ENCODE measurements at places on chromosomes 4 and X.

- DNase-seq = no peak
These were observed 78.9 kb upstream of the SLC4A4 start for GRCh38 chr4:71259911-71260331.

- no peak for DNase-seq
These were observed 239.0 kb downstream of the THOC2 start for GRCh38 chrX:123493857-123494256.

DNA sequence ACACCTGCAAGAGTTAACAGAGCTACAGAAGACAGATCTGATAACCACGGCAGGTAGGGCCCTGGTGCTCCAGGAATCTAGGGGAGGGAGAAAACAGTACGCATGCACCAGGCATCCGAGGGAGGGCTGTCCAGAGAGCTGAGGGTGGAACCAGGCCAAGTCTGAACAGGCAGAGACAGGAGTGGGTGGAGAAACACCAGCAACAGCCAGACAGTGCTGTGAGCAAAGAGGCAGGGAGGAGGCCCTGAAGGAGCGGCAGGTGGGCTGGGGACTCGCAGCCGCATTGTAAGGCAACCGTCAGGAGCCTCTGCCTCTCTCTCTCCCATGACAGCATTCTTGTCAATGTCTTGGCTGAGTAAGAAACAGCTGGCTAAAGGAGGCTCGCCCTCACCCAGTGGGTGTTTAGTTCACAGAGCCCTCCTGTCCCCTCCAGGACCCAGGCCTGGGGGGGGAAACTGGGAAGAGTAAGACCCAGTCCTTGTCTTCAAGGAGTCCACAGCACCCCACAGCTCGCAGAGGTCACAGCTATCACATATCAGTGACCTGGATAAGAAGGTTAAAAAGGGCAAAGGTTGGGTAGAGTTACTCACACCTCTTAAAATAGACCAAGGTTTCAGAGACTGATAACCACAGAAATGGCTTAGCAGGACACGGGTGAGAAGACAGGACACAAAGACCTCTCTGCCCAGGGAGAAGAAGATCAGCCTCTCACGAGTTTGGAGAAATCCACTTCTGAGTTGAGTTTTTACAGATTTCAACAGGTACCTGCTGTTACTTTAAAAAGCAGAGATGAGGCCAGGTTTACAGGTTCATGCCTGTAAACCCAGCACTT is 10.5 kb downstream of the ACSL1 start:
- no peak for DNase-seq

DNA sequence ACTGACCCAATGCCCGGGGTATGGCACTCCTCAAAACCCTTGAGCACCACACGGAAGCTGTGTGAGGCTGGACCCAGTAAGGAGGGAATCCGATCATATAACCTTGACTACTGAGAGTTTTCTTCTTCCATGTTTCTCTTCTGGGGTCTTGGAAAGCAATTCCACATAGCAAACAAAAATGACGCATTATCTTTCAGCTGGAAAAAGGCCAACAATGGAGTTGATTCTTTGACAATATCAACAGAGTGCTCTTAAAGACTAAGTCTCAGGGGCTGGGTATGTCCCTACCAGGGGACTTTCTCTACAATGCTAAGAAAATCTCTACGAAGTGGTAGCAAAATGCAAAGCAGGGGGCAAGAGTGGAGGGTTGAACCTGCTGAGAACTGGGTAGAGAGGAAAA is 188.6 kb downstream of the NSUN7 start:
- DNase-seq = no peak

DNA sequence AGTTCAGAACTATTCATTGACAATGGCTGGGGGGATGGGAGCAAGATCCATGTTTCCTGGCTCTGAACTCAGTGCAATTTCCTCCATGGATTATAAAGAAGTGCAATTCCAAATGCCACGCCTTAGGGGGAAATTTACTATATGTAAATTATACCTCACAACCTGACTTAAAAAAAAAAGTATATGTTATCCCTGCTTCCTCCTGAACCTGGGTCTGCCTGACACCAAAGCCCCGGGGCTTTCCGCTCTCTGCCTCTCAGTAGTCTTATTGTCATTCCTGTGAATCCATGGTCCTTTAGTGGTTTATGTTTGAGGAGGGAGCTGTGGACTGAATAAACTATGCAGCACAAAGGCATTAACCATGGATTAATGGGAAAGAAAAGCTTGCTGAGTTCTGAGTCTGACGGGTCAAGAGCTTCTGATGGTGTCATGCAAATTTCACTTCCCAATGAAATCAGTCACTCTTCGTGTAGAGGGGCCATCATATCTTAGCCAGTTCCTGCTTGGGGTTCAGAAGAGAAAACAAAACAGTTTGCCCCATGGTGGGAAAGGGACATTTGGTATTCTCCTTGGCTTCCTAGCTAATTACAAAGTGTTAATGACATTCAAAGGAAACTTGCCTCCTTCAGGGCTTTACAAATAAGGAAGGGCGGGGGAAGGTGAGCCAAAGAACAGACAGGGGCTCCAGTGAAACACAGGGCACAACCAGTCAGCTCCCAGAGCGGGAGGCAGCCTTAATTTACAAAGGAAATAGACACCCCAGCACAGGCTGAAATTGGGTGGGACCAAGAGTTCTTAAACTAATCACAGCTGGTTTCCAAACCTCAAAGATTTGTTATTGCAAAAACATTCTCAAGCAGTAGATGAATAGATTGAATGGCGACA is 14.3 kb downstream of the FAM9C start:
- no peak for DNase-seq

- DNase-seq = no peak
These were observed at the start of gene CRMP1 for GRCh38 chr4:5893004-5893580. CRMP1 (minus strand) TSS chr4:5893086; CDS start chr4:5892969, 117 bp downstream.

GRCh38 chrX:32480019-32480418 is 731.3 kb downstream of the DMD start:
- no peak for DNase-seq

- no peak for DNase-seq
These were observed 110.3 kb upstream of the MAP3K15 start for GRCh38 chrX:19625612-19626011.

DNA sequence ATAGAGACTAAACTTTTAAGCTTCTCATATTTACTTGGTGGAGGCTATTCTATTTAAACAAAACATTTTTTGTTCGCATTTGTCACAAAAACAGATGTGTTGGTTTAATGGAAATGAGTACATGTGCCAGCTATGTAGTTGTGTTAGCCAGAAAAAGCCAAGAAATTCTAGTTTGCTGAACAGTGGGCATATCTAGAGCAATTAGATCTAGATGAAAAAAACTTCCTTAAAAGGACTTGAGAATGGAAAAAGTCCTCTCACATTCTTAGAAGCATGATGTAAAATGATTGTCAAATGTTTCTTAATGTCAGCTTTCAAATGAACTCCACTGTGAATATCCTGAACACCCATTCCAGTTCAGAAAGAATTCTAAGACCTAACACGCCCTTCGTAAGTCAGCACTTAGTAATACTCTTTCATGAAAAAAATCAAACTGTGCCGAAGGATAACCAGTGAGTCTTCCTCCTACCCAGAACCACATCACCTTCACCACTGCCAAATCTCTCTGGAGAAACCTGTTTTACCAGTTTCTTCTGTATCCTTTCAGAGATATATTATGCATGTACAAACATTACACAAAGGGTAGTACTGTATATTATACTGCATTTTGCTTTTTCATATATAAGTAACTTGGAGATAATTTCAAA is 28.2 kb downstream of the PHKA1 start:
- no peak for DNase-seq

DNA sequence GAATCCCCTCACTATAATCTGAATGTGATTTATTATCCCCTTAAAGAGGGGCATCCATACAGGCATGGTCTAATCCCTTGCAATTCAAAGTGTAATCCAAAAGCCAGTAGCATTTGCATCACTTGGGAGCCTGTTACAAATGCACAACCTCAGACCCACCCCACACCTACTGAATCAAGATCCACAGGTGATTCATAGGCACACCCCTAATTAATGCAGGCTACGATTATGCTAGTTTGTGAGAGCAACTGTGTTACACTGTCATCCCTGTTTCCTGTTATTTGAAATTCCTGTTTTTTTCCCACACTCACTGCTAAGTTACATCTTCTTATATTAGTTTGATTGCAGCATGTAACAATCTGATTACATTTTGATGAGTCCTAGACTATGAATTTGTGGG is 120.0 kb downstream of the RAB28 start:
- DNase-seq = no peak
